CD4-positive, alpha-beta T cell (primary cell): ENCODE measurements at places on chromosomes 2 and 18. TPM values are rescaled to one million over a fixed set of nuclear protein-coding genes. Genes with fewer than 3 reads are reported as not detected.

The CNRIP1 gene
- total RNA-seq: not detected

The PRKAG3 gene
- not detected for total RNA-seq

The LAPTM4A gene
- total RNA-seq: 59.4 TPM

The MARCO gene
- not detected for total RNA-seq

The SGPP2 gene
- total RNA-seq: 1.7 TPM

The CNDP1 gene
- total RNA-seq: 0.25 TPM

The TEX44 gene
- not detected for total RNA-seq

The ACTR3 gene
- 118 TPM for total RNA-seq

The TLX2 gene
- 0.14 TPM for total RNA-seq

The GALM gene
- 5.9 TPM for total RNA-seq

The SERPINB11 gene
- total RNA-seq: not detected

The SKA1 gene
- 0.20 TPM for total RNA-seq

The RTP5 gene
- total RNA-seq: 0.36 TPM

The TCF23 gene
- total RNA-seq: not detected

The FTCDNL1 gene
- 0.78 TPM for total RNA-seq

The CCDC150 gene
- 0.22 TPM for total RNA-seq

The UPP2 gene
- not detected for total RNA-seq

The PLEKHM3 gene
- total RNA-seq: 11.3 TPM

The SERPINB10 gene
- not detected for total RNA-seq

The MAP3K19 gene
- not detected for total RNA-seq

The KCTD18 gene
- total RNA-seq: 19.8 TPM

The ALKAL2 gene
- not detected for total RNA-seq

The ABCG5 gene
- not detected for total RNA-seq

The OXER1 gene
- total RNA-seq: not detected

The STRN gene
- 20.4 TPM for total RNA-seq

The SH3RF3 gene
- 5.2 TPM for total RNA-seq

The CTIF gene
- total RNA-seq: 2.9 TPM
